Cardiac atrium fibroblast (primary cell): ENCODE measurements at places on chromosomes 5 and 9. TPM values are rescaled to one million over a fixed set of nuclear protein-coding genes. Genes with fewer than 3 reads are reported as not detected.

Gene C9orf72
- total RNA-seq, result 5.8 TPM in 2 replicates

Gene CXCL14
- not detected in 2 replicates for total RNA-seq

Gene RETREG1
- under 0.01 and 1.3 TPM in 2 replicates for total RNA-seq

Gene KIF4B
- total RNA-seq, result not detected in 2 replicates

Gene CTSL
- 423 and 523 TPM in 2 replicates for total RNA-seq

Gene ALAD
- 19.5 and 26.6 TPM in 2 replicates for total RNA-seq

Gene GBGT1
- total RNA-seq, result 4.1 and 6.3 TPM in 2 replicates

Gene FST
- 77.1 and 92.4 TPM in 2 replicates for total RNA-seq

Gene CAMK2A
- total RNA-seq, result not detected in 2 replicates

Gene SMIM3
- 71.0 and 86.1 TPM in 2 replicates for total RNA-seq

Gene STOML2
- total RNA-seq, result 116 and 119 TPM in 2 replicates

Gene PCDHB13
- 0.16 and 0.90 TPM in 2 replicates for total RNA-seq

Gene UGT3A2
- total RNA-seq, result not detected in 2 replicates

Gene PCDHB7
- 0.16 and 1.1 TPM in 2 replicates for total RNA-seq

Gene IFNA14
- not detected in 2 replicates for total RNA-seq

Gene SPRY4
- total RNA-seq, result 42.0 and 63.2 TPM in 2 replicates

Gene DEPDC1B
- 1.3 and 4.9 TPM in 2 replicates for total RNA-seq
